ENCODE measurements at places on chromosomes 5 and 9.

DNA sequence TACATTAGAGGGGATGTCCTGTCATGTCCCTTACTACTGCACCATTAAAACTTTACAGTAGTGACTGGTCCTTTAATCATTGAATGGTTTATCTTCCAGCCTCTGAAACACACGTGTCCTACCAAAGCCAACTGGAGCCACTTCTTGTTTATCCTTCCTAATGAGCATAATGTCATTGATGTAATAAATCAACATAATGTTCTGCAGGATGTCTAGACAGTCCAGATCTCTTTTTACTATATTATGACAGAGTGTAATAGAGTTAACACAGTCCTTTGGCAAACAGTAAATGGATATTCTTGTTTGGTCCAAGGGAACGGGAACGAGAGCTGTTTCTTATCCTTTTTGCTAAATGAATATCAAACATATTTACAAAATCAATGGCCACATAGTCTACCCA is 88.1 kb upstream of the PTPRD start:
- no peak for DNase-seq

GRCh38 chr9:118455788-118456187 is 751.6 kb downstream of the TLR4 start:
- no peak for DNase-seq

DNA sequence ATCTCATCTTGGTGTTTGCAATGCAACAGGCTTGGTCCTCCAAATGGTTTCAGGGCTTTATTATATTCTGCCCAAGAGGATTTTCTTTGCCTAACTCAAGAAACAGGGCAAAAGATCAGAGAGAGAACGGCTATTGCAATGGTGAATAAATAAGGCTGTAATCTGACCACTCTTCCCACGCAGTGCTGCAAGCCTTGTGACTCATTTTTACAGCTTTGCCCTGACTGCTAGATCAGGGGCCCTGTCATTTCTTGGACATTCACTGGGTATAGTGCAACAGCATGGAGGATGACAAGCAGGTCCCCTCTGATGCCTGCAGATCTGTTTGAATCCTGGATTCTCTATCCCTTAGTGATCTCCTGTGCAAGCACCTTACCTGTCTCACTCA is 459.1 kb downstream of the EBF1 start:
- no peak for DNase-seq

- no peak for DNase-seq
Observed at GRCh38 chr5:104345222-104346016, 782.8 kb upstream of the NUDT12 start.

DNA sequence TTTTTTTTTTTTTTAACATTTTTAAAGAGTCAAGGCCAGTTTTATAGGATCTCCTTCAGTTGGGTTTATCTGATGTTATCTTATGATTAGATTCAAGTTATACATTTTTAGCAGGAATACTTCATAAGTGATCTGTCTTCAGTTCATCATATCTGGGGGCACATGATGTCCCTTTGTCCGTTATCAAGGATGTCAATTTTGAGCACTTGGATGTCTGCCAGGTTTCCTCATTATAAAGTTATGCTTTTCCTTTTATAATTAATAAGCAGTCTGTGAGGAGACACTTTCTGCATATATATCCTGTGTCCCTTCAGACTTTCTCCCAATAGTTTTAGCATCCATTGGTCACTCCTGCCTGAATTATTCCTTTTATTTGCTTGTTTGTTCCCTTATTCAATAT is 11.8 kb downstream of the HDHD3 start:
- no peak for DNase-seq

DNA sequence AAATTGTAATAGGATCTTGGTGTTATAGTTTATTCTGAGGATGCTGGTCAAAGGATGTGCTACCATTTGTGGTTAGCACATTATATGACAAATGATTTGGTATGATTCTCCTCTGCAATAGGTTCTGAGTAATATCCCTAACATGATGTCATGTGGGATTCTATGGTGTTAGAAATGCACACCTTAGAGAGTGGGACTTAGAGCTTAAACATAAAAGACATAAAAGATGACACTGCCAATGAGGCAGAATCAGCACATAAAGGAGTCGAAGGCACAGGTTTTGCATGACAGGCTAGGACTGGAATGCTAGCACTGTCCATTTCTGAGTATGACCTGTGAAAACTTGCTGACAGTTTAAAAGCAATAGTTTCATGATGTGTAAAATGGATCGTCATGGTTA is 100.4 kb downstream of the OSTF1 start:
- DNase-seq = no peak

- DNase-seq = no peak
Observed at GRCh38 chr5:151313357-151313756, 9.8 kb upstream of the SLC36A3 start.
